ENCODE measurements at places on chromosomes 5 and 9.
A peak's percentile ranks its signal among the peaks of the same experiment; 100 is the strongest.

- DNase-seq: no peak
Observed at GRCh38 chr5:155783246-155783645, 543.7 kb upstream of the SGCD start.

GRCh38 chr5:53170746-53171349 lies 61.3 kb upstream of the MOCS2 start:
- peak; percentile 19 for DNase-seq

GRCh38 chr5:140611020-140611521 lies 21.9 kb downstream of the CD14 start:
- DNase-seq: no peak

DNA sequence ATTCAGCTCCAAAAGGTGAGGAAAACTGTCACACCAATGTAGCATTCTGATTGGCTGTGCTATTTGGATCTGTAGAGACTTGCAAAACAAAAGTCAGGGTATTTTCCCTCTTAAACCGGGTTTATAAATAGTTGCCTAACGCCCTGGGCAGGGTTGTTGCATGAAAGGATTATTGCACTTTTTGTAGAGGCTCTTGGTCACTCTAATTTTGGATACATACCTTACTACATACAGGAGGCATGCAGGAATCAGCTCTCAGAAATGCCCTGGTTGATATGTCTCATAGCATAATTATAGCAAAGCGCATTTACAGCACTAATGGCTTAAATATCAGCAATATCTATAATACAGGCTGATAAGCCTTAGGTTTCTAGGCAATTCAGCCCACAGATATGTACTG lies 200.0 kb upstream of the GDNF start:
- no peak for DNase-seq

DNA sequence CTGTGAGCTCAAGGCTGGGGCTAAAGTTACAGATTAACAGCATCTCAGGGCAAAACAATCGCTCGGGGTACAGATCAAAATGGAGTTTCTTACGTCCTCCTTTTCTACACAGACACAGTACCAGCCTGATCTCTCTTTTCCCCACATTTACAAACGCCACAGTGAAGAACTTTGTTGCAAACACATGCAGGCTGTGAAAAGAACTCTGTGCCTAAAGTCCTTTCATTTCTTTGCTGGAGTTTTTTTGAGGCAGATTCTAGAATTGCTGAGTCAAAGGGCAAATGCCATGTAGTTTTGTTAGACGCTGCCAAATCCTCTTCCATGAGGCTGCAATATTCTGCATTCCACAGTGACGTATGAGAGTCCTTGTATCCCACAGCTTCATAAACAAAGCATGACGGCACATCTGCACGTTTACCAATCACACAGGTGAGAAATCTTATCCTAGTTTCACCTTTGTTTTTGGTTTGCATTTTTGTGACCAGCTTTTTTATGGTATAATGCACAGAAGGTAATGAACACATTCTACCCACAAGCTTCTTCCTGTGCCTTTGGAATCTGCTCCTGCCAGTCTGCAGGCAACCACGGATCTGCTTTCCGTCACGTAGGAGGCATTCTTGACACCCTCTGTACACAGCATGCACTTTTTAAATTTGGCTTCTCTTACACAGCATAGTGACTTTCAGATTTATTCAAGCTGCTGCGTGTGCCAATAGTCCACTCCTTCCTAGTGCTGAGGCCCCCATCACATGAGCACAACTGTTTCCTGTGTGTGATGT lies 44.6 kb upstream of the LPCAT1 start:
- no peak for DNase-seq

GRCh38 chr9:72140586-72140985 lies 8.7 kb upstream of the GDA start:
- DNase-seq: no peak

DNA sequence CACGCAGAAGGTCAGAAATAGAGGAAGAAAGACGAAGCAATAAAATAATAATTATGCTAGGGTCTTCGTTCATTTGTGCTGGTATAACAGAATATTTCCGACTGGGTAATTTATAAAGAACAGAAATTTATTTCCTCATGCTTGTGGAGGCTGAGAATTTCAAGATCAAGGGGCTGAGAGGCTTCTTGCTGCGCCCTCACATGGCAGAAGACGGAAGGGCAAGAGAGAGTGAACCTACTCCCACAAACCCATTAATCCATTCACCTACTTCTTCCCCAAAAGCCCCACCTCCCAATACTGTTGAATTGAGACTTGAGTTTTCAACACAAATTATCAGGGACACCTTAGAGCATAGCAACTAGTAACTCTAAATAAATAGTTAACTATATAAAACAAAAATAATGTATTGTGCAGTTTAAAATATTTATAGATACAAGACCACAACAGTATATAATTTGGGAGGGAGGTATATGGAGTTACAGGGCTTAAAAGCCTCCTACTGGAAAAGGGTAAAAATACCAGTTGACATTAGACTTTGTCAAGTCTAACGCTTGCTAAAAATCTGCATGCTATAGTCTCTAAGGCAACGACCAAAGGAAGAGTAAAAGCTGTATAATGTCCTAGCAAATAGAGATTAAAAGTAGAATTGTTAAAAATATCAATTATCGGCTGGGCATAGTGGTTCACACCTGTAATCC lies 40.3 kb upstream of the NAA35 start:
- DNase-seq: no peak

DNA sequence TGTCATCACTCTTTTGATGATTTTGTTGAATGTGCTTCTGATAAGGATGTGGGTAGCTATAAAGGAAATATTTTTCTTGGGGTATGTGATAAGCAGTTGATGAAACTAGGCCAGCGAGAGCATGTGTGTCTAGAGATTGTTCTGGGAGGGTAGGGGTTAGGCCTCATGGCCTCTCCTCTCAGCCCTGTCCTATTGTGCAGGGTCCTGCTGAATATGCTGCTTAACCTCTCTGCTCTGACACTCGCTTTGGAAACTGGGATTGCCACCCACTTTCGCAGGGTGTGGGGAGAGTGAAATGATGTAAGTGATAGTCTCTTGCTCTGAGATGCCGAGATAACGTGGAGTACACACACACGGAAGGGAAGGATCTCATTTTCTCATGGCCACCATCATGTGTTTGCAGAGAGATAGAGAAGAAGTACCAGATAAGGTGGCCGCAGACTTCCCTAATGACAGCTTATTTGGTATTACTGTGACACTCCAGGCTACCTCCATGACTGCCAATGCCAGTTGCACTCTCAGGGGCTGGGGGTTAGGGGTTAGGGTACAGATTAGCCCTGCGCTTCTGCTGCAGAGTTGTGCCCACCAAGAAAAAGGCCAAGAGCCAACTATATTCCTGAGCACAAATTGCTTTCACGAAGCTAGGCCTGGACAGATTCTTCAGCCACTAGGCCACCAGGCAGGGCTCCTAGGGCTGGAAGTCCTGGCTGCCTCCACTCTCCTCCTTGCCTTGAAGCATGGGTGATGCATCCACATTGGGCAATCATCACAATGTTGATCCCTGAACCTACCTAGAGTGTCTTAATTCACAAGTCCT lies 25.2 kb upstream of the TNFAIP8 start:
- DNase-seq: no peak

DNA sequence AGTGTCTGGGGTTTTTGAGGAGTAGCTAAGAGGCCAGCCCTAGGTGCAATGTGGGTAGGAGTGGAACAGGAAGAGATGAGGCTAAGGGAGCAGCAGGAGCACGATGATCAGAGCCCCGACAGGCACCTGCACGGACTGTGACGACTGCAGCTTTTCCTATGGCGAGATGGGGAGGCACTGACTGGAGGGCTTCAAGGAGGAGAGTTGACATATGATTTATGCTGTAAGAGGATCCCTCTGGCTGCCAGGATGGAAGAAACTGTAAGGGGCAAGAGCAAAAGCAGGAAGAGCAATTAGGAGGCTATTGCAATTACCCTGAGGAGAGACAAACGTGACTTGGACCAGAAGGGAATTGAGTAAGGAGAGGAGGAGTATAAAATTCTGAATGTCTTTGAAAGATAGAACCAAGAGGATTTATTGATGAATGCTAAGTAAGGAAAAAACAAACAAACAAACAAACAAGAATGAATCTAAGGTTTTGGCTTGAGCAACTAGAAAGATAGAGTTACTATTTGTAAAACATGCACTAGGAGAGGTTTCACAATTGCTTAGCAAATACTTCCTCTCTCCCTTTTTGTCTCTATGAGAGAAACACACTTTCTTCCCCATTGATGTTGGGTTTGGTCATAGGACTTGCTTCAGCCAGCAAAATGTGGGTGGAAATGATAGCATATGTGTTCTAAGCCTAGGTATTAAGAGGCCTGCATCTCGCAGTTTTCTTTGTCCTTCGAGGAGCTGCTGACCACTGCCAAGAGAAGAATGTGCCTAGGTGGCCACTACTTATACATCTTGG lies 32.9 kb downstream of the TRPC7 start:
- DNase-seq: no peak

- peak; percentile 86 for DNase-seq
Observed at GRCh38 chr5:93359296-93359959, 221.6 kb downstream of the NR2F1-AS1 start.

DNA sequence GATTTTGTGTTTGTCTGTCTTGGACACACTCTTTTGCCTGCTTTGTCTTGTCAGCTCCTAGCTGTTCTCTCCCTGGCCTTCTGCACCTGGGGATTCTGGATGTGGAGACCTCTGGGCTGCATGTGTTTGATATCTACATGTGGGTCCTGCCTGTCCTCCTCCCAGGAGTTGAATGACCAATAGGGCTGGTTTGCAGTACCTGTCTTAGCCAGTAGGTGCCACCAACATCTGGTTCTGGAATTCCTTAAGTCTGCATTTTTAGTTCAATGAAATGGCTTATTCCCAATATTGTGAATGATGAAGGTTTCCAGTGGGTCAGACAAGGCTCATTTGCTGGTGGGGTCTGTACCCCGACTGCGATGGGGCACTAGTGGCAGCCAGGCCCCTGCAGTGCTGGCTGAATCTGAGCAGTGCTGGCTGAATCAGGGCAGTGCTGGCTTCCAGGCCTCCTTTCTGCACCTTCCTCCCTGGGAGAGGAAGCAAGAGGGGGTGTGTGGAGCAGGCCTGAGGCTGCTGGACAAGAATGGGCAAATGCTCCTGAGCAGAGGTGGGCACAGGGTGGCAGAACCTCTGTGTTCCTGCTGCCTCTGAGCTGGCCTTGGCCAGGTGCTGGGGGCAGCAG lies 73.3 kb downstream of the RXRA start:
- DNase-seq: no peak

DNA sequence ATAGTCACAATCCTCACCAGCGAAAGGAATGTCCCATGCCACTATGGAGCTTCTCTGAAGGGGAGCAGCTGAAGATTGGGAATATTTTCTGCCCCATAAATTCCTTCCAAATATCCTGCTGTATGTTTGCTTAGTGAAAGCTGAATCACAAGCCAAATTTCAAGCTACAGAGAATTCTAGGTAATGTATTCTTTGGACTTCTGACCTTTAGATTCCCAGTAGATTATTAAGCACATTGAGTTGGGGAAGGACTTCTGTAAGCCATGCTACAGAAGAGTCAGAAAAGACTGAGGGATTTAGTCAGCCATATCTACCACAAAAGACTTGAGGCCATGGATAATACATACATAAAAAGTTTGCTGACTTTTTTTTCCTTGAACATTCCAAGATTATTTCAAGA lies 1342.0 kb upstream of the NUDT12 start:
- DNase-seq: no peak

GRCh38 chr5:19891658-19892057 lies 96.3 kb downstream of the CDH18 start:
- no peak for DNase-seq

GRCh38 chr9:14331120-14331519 lies 17.2 kb upstream of the NFIB start:
- DNase-seq: no peak
